ENCODE measurements at places on chromosomes 2 and 18.
A peak's percentile ranks its signal among the peaks of the same experiment; 100 is the strongest.

DNA sequence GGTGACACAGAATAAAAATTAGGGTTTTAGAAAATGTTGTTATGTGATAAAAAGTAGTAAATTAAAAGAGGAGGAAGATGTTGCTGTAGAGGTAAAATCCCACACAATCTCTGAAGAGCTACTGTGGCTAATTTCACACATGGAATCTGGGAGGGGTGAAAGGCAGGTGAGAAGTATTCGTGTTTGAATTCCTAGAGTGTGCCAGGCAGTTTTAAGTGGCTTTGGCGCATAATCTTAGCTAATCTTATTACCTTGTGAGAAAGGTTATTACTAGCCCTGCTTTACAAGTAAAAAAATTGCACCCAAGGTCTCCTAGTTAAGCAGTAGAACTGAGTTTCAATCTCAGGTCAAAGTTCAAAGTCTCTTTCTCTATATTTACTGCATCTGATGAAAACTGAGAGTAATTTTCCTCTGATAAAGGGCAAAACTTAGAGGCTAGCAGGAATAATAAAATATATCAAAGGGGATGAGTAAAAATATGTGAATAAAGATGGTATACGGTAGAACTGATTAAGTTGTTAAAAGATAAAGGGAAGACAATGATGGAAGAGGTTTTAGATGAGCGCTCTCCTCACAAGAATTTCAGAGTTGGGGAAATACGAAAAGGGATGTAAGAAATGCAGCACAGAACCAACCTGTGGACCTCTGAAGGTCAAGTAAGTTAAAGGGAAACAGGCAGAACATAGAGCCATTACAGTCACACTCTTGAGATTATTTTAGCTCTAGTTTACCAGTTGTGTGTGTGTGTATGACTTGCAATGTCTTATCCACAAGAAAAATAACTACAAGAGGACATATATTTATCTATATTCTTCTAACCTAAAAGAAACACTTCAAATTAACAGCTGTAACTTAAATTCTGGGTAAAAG, 34.8 kb downstream of the GAREM1 start:
- DNase-seq = no peak

GRCh38 chr2:40361478-40361877, 90.4 kb downstream of the SLC8A1 start:
- DNase-seq = no peak

GRCh38 chr2:45963816-45964215, 312.3 kb downstream of the PRKCE start:
- DNase-seq = no peak

- DNase-seq = no peak
Measured at GRCh38 chr2:1964659-1965058, 220.3 kb upstream of the PXDN start.

DNA sequence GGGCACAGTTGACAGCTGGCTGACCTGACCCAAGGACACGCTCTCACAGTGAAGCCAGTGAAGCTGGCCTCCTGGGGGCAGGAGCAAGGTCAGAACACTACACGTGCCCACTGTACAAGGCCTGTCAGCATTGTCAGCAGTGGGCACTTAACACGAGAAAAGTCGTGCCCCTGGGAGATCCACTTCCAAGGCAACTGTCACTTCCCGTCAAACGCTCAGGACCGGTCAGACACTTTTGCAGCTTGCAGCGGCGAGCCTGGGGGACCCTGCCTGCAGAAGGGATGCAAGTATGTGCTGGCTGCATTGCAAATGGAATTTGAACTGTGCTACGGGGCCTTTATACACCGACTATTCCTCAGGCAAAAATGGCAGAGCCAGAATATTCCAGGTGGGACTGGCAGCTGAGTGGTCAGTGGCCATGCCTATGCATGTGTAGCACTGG, 176.2 kb downstream of the BCL2 start:
- no peak for DNase-seq

- no peak for DNase-seq
Measured at GRCh38 chr2:100857341-100857740, 37.4 kb downstream of the NPAS2 start.

DNA sequence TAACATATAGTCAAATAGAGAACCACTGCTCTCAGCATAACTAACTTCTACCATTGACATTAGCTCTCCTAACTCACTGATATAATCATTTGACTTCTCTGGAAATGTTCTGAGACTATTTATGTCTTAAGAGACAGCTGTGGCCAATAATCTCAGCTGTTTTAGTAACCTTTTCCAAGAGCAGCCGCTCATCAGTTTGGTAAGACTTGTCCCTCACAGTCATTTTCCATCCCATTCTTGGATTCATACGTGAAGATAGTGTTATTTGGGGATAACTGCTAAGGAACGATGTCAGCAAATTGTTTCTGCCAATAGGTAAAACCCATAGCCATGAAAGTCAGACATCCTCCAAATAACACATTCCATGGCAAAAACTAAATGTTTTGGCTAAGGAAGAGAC, 127.8 kb downstream of the LNPK start:
- no peak for DNase-seq

- DNase-seq = no peak
Measured at GRCh38 chr2:218125626-218126080, at the start of gene CXCR2. TSS of gene CXCR2 (plus strand) at chr2:218126028. CDS start at chr2:218134802, 8,774 bp downstream.

- DNase-seq = no peak
Measured at GRCh38 chr2:55163941-55164390, 68.1 kb downstream of the CLHC1 start.

DNA sequence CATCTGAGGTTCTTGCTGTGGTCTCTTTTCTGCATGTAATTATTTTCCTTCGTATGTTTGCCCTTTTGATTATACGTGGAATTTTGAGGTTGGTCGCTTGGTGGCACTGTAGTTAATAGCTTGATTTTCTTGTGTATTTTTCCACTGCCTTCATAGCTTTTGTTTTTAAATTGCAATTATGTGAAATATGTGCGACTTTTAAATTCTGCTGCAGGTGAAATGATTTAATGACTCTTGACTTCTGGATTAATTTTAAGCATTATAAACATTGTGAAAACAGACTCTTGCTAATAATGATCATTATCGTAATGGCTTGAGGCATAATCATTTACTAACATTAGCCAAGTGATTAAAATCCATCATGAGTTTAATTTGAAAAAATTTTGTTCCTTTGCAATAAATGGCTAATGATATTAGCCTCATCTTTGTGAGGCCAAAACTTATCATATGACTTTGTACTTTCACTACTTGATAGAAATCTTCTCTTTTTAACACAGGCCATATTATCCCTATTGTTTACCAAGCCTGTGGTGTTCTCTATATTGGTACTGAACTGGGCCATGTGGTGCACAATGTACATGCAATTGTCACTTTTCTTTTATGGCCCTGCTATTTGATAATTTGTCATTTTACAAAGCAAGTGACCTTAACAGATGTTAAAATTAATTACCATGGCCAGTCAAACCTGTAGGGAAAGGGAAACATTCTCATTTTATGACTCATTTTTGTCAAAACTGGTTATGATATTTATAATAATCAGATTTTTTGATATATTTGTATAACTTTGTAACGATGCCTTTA, 62.8 kb upstream of the NEUROD1 start:
- DNase-seq = peak; percentile 62

DNA sequence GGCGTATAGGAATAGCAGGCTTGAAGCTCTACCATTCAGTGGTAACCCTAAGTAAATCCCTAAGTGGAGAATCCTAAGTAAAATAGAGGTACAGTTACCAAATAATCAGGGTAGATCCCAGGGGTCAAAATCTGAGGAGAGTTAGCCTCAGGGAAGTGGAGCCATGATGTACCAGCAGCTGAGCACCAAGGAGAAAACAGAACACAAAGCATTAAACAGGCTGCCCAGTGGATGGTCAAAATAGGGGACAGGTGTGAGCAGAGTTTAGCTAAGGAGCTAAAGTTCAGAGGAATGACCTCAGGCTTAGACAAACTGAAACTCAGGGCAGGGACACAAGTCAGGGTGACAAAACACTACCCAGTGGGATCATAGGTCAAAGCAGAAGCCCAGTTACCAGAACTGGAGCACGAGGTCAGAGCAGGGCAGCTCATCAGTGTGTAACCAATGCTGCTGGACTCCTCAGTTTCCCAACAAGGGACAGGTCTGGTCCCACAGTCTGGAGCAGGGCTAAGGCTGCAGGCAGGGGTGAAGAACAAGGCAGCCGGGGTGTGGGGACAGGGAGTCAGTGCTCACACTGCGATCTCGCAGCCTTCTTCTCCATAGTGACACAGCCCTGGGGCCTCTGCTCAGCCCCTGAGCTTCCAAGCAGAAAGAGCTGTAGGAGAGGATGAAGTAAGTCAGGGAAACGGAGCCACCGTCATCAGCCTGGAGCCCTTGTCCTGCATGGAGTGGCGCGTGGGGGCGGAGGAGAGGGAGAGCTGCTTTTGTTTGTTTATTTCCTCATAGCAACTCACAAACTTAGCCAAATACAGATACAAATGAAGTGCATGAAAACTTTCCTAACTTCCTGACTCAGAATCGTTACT, 264.0 kb downstream of the MREG start:
- no peak for DNase-seq

DNA sequence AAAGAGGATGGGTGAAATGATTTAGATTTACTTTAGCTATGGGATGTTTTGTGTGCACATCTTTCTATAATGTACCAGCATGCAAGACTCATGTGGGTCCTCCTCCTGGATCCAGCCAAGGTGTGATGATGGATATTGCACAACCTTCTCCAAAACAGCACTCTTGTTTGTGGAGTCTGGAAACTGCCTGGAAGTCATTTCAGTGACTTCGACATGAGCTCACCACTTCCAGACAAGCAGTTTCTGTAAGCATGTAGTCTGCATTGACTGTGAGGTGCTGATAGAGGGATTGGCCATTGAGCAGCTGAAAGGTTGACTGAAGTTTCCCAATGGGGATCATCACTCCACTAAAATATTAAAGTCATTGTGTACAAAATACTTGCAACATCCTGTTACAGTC, 154.0 kb downstream of the TRIB2 start:
- no peak for DNase-seq

DNA sequence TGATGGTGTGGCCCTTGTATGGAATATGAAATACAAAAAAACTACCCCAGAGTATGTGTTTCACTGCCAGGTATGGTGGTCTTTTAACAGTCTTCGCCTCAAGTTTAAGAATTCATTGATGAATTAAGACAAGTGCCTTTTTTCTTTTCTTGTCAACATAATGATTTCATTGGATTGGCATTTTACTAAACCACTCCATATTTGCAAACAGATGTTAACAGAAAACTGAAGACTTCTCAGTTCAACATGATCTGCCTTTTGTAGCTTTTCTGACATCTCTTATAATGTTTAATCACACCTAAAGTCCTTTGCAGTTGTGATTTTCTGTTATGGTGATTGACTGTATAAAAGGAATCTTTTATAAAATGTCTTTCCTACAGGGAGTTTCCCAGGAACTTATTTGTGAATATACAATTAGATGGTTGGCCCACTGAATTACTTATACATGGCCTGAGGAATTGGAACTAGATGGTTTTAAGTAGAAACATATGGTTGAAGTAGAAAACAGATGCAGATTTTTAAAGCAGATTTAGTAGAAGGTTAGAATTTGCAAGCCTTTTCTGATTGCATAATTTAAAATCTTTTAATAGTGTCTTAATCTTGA, 39.7 kb downstream of the DYNC1I2 start:
- DNase-seq = no peak

- no peak for DNase-seq
Measured at GRCh38 chr2:229539628-229540027, 174.7 kb downstream of the DNER start.

DNA sequence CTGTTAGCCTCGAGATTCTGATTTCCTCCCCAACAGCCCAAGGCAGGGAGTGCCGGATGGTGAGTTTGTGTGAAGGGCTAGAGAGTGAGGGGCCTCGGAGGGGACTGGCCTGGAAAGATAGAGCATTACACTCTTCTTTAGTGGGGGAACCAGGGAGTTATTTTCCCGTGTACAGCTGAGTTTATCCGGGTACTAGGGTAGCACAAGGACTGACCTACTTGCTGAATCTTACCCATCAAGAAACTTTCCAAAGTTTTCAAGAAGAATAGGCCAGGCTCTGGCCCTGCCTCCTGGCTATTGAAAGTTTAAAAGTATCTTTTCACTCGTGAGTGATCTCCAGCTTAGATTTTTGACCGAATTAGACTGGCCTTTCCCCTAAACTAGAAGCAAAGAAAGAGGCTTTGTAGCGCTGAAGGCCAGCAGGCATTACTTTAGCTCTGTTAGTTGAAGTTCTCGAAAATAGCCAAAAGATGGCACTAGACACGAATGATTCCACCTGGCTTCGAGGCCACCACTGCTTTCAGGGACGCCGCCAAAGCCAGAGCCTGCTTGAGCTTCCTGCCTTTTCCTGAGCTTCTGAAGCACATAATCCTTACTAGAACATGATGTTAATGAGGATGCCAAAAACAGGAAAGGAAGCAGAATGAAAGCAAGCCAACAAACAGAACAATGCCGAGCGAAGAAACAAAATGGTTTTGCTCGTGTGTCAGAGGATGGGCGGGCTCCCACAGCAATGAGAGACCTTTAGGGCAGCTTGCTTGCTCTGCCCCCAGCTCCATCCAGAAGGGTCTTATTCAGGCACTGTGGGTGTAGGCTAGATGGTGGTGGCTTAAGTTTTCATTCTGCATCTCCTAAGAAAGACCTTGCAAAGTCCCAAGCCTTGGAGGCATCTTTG, 55.8 kb downstream of the TSN start:
- DNase-seq = peak; percentile 62

- no peak for DNase-seq
Measured at GRCh38 chr2:234917211-234917975, 34.4 kb upstream of the SH3BP4 start.

GRCh38 chr18:79574938-79575525, 104.6 kb upstream of the CTDP1 start:
- no peak for DNase-seq

DNA sequence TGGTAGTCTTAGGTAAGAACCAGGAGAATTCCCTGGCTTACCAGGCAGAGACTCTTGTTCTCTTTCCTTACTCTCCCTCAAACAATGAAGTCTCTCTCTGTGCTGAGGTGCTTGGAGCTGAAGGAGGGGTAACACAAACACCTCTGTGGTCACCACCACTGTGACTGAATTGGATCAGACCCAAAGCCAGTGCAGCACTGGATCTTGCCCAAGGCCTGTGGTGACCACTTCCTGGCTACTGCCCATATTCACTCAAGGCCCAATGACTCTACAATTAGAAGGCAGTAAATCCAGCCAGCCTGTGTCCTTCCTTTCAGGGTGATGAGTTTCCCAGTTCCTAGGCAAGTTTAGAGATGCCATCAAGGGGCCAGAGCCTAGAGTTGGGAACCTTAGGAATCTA, 706.8 kb downstream of the SLC4A3 start:
- DNase-seq = no peak

DNA sequence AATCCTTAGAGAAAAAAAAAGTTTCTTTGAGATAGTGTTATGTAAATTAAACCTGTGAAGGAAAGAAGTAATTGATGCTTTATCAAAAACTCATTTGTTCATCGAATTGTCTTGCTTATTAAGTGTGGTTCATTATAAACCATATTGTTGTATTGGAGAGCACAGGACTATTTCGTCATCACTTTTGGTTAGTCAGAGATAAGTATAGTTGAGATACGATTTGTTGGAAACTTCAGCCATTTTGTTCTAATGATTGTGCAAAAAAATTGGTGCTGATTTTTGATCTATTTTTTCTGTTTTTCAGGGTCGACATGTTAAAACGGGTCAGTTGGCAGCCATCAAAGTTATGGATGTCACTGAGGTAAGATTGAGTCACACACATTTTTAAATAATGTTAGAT, 92.9 kb downstream of the MAP4K4 start:
- no peak for DNase-seq

- DNase-seq = no peak
Measured at GRCh38 chr18:59929621-59930295, 30.0 kb downstream of the PMAIP1 start.

- no peak for DNase-seq
Measured at GRCh38 chr2:130338793-130339345, 3.8 kb upstream of the IMP4 start.

GRCh38 chr18:50619861-50620275, 60.0 kb downstream of the MAPK4 start:
- no peak for DNase-seq

GRCh38 chr2:32745191-32745590, 117.3 kb downstream of the TTC27 start:
- no peak for DNase-seq

All from ACHN (cell line).